Kidney glomerular epithelial cell (primary cell): ENCODE measurements at places on chromosomes 12 and 14.

GRCh38 chr12:105024928-105025327 lies 38.8 kb downstream of the NOPCHAP1 start:
- DNase-seq = no peak

- peak; percentile 25 for DNase-seq
Measured at GRCh38 chr12:77388445-77389265, 323.3 kb upstream of the E2F7 start.

DNA sequence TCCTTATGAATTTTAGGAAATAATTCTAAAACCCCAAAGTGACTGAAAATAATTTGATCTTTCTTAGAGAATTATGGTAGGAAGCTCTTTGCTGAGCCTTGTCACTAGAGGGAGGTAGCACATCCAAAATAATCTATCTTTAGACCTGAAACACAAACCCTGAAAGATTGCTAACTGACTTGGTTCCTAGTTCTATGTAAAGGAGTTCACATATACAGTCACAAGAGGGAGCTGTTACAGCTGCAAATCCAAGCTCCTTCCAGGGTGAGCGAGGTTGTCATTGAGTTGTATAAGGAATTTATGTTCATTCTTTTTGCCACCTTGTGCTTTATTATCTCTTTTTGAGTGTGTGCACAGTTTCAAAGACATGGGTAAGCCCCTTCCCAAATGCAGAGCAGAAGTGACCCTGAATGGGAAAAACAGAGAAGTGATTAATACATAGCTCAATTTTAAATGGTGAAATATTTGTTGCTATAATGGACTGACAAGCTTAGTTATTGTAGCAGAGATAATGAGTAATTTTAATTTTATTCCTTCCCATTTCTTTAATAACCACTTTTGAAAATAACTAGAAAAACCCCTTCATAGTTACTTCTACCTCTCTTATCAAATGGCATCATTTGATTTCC lies 387.9 kb downstream of the DAD1 start:
- DNase-seq = peak; percentile 40

- DNase-seq = no peak
Measured at GRCh38 chr12:124170760-124171159, 124.1 kb upstream of the RFLNA start.

- no peak for DNase-seq
Measured at GRCh38 chr14:22381408-22381760, 207.6 kb downstream of the DAD1 start.

- DNase-seq = no peak
Measured at GRCh38 chr14:71529848-71530247, 402.4 kb upstream of the RGS6 start.

DNA sequence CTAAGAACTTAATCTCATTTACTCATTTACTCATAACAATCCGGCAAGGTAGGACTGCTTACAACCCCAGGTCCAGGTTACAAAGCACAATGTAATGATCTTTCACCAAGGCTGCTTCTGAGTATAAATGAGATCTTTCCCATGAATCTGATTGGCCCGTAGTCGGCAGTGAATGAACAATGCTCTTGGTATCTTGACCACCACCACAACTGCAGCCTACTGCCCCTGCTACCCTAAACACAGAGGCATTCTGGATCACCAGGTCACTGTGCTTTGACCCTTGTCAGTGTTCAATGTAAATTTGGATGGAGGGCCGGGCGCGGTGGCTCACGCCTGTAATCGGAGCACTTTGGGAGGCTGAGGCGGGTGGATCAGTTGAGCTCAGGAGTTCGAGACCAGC lies 15.9 kb downstream of the FAM181A start:
- DNase-seq = no peak

DNA sequence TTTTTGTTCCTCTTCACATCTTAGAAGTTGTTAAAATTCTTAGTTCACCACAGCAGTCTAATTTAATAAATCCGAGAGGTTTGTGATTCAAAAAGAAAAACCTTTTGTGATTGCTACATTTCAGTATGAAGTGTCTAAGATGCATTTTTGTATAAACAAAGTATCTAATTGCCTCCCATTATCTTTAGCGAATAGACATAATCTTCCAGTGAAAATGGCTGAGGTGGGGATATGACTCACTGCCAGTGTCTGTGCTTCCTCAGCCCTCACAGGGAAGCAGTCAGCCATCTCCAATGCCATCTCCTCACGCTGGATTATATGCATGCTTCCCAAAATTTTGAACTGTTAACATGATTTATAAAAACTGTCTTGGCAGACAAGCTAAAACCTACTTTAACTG lies 7.6 kb downstream of the GCH1 start:
- DNase-seq = peak; percentile 40

GRCh38 chr12:49944046-49944445 lies 6.5 kb upstream of the AQP2 start:
- DNase-seq = no peak

DNA sequence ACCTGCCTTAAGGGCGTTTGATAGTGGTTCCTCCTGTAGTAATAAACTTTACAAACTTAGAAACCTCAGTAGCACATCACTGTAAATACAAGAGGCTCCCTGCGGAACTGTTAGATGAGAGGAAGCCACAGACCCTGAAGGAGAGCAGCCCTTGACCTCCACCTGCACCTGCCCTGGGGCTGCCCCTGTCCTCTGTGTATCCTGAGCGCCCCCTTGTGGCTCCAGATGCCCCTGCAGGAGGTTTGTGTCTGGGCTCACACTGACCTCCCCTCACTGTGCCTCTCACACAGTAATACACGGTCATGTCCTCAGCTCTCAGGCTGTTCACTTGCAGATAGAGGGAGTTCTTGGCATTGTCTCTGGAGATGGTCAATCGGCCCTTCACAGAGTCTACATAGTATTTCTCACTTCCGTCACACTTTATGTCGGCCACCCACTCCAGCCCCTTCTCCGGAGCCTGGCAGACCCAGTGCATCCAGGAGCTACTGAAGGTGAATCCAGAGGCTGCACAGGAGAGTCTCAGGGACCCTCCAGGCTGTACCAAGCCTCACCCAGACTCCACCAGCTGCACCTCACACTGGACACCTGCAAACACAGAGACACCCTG lies 1059.8 kb downstream of the TMEM121 start:
- no peak for DNase-seq

- DNase-seq = peak; percentile 5
Measured at GRCh38 chr12:118061011-118061872, at the start of gene WSB2. TSS of gene WSB2 (minus strand) at chr12:118061179. CDS start at chr12:118061048, 131 bp downstream.

GRCh38 chr12:4268329-4269181 lies 5.0 kb upstream of the CCND2 start:
- no peak for DNase-seq

DNA sequence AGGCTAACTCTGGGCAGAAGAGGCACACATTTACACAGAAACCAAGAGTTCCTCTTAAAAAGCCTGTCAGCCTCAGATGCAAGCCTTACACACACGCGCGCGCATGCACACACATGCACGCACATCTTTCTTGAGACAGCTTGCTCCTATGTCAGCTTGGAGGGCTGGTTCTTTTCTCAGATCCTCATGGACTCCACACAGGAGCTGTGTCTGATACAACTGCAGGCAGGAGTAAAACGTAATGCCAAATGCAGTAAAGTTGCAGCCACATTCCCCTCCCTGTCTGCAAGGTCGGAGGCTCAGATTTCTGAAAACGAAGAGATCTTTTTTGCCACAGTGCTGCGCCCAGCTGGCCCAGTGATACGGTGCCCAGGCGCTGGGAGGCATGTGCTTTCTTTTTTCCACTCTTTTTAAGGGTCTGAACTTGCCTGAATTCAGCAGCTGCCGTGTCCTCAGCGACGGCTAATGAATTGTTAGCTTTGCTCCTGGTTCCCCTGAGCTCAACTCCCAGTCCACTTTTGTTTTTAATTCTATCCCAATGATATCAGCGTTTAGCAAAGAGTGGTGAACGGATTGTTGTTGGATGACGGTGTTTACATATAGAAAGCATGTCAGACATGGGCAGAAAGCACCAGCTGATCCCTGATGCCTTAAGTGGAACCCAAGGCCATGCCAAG lies 72.9 kb upstream of the FOXN3 start:
- no peak for DNase-seq

- DNase-seq = no peak
Measured at GRCh38 chr12:5588591-5588990, 156.7 kb downstream of the NTF3 start.

DNA sequence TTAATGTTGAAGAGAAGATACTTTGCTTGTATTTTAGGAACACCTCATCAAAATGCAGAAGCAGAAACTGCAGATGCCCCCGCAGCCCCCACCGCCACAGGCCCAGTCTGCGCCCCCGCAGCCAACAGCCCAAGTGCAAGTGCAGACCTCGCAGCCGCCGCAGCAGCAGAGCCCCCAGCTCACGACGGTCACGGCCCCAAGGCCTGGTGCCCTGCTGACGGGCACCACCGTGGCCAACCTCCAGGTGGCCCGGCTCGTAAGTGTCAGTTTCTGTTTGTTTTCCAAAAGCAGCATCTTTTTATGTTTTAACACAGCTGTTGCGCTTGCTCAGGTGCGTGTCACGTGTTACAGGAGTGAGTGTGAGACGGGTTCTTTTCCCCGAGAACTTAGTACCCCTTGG lies 79.5 kb downstream of the DDX51 start:
- DNase-seq = no peak

- DNase-seq = no peak
Measured at GRCh38 chr14:98085751-98086150, 1186.2 kb downstream of the BCL11B start.

DNA sequence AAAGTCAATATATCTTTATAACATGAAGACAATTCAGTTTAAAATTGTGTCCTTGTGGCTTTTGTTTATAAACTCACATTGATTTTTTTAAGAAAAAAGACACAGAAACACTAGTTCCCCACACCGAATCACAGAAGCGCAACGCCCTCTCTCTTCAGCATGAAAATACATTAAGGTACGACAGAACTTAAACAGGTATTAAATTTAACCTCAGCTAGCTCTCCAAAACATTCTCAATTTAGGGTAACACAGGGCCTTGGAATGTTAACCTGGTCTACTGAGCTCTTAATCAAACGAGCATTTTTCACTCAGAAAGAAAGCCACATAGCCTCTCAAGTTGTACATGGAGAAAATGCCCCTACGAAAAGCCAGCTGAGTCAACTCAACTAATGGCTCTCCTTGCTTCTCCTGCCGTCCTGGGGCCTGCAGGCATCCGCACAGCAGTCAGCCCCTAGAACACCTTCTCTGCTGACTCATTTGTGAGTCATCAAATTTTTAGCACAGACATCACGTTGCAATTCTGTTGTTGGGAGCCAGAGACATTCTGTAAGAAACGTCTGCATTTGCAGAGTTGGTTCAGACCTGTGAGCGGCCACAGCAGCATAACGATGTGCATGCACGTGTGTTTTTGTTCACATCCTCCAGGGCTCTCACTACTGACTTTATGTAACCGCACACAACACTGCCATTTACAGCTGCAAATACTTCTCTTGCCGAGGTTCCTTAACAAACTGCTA lies 141.6 kb downstream of the ITPR2 start:
- peak; percentile 97 for DNase-seq

DNA sequence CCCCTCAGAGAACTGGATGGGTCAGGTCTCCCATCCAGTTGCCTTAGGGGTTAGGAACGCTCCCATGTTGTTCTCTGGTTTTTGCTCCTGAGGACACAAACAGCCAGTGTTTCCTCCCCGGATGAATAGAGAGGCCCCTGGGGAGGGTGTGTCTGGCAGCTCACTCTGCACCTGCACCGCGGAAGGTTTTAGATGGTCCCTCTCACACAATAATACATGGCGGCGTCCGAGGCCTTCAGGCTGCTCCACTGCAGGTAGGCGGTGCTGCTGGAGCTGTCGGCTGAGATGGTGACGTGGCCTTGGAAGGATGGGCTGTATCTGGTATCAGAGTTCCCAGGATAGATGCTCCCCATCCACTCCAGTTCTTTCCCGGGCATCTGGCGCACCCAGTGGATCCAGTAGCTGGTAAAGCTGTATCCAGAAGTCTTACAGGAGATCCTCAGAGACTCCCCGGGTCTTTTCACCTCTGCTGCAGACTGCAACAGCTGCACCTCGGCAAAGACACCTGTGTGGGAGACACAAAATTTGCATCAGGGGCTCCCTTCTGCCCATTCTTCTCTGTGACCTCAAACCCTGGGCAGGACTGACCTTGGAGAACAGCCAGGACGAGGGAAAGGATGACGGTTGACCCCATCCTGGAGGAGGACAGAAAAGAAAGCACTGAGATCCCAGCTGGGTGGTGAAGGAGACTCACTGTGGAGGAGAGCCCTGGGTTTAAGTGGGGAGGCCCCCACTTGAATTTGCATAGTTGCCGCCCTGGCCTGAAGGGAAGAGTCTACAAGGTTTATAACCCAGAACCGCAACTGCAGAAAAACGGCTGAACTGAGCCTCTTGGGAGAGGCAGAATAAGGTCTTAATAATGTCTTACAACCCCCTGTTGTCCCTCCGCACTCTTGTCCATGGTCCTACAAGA lies 1324.8 kb downstream of the TMEM121 start:
- DNase-seq = no peak

DNA sequence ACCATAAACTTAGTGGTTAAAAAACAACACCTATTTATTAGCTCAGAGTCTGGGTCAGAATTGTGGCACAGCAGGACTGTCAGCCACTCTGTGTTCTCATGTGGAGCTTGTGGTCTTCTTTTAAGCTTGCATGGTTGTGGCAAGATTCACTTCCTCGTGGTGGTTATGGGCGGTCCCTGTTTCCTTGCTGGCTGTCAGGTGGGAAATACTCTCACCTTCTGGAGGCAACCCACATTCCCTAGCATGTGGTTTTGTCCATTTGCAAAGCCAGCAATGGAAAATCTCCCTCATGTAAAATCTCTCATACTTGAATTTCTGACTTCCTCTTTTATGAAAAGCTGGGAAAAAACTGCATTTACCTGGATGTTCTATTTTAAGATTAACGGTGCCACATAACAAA lies 229.8 kb downstream of the ALX1 start:
- DNase-seq = no peak

- peak; percentile 10 for DNase-seq
Measured at GRCh38 chr12:28998662-28999120, 150.4 kb upstream of the FAR2 start.

GRCh38 chr12:47088021-47088944 lies 8.5 kb upstream of the AMIGO2 start:
- DNase-seq = peak; percentile 62

GRCh38 chr14:72892103-72892878 lies 1.6 kb downstream of the DPF3 start:
- DNase-seq = peak; percentile 58

DNA sequence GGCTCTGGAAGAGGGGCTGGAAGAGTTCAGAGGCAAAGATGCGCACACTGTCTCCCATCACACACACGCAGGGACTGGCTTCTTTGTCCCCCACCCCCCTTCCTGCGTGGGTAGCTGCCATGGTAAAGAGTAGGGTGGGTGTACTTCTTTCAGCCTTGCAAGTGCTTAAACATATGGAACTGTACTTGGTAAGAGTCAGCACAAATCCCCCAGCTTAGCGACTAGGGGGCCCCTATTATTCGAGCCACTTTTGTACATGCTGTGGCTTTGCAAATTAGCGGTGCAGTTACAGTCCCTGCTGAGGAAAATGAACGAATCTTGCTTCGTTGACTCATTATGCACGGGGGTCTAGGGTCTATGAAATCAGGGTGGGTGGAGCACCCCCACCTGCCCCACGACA lies 123.8 kb downstream of the AACS start:
- no peak for DNase-seq

DNA sequence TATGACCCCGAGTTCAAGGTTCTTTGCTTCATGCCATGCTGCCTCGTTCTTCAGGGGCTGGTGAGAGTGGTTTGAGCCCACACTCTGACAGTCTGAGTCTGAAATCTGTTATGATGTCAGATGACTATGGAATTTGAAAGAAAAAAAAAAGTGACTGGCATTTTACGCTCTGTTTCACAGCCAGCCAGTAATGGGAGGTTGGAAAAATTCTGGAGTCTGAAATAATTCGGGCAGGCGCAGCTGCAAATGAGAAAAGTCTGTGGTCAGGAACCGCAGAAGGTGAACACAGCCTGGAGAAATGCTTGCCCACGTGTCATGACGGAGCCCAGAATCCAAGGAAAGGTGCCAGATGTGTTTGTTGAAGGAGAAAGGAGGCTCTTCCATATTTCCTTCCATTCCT lies 269.8 kb upstream of the PWP1 start:
- DNase-seq = peak; percentile 97
